Stimulated activated naive CD8-positive, alpha-beta T cell treated with anti-CD3 and anti-CD28 coated beads, Interleukin-15, Interleukin-2, amounts not matched to agents 100 U/mL and 50 U/mL, for 24 hours (primary cell): ENCODE measurements at places on chromosomes 5 and 9.

- no peak for DNase-seq
Observed at GRCh38 chr5:84597904-84598303, 213.2 kb upstream of the EDIL3 start.

GRCh38 chr9:111036429-111036789, 1.9 kb downstream of the LPAR1 start:
- peak; percentile 4 for DNase-seq

- DNase-seq: no peak
Observed at GRCh38 chr5:120555345-120555744, 91.2 kb downstream of the PRR16 start.

DNA sequence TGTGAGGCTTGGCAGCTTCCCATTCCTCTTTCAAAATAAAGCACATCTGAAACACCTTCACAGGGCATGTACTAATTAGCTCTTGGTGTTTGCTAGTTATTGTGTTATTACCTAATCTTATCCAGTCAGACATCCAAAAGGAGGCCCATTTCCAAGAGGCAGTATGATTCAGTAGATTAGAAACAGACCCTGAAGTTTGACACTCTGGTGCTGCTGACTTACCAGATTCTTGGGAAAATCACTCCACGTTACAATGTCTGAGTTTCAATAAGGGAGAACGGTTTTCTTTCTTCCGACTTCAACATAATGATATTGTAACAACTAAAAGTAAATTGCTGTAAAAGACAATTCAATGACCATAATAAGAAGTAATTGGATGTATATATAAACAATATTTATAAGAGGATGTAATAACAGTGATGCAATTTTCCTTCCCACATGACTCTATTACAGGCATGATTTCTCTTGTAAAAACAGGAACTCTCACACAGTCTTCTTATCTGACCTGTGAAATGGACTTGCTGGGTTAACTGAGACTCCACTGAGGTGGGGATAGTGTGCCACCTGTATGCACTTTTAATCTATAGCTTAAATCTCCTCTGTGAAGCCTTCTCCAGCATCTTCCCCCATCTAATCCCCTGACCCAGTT, 181.3 kb upstream of the ELL2 start:
- no peak for DNase-seq

GRCh38 chr9:128494108-128494745, 10.3 kb upstream of the GLE1 start:
- no peak for DNase-seq

GRCh38 chr9:127184641-127185040, 62.2 kb upstream of the ANGPTL2 start:
- DNase-seq: no peak

DNA sequence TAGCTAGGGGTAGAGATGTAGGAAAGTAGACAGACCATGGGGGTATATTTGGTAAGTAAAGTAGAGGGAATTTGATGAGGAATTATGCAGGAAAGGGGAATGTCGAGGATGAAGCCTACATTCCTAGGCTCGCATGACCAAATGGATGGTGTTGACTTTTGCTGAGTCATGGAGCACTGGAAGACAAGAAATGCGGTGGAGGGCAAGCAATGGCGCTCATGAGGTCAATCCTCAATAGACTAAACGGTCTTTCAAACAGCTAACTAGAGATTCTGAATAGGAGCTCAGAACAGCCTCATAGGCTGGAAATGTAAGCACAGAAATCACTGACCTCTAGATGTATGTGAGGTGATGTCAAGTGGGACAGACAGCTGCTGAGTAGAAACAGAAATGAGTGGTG, 50.7 kb upstream of the FST start:
- DNase-seq: no peak

DNA sequence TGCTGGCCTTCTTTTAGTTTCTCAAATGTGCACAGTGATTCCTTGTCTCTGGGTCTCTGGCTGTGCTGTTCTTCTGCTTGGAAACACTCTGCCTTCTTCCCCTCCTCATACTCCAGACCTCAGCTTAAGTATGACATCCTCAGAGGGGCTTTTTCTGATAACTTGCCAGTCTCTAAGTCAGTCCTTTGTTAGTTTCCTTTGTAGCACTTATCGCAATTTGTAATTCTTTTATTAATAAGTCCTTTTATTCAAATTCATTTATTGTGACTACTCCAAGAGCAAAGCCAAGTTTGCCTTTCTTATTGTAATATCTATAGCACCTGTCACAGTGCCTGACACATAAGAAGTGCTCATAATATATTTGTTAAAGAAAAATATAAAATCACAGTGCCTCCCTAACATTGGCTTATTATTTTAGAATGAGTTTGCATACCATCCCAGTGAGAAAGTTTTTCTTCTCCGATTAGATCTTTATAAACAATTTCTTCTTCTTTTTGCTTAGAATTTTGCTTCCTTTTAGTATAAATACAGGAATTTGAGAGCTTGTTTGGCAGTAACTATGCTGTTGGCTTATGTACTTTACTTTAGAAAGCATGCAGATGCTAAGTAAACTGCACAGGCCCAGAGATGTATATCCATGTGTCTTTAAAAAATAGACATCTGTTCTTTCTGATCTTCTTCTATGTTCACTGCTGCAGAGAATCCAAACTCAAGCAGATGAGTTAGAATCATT, 198.0 kb downstream of the GAS1 start:
- no peak for DNase-seq

- DNase-seq: no peak
Observed at GRCh38 chr5:175845229-175845628, 26.1 kb upstream of the CPLX2 start.

GRCh38 chr5:58405175-58405574, 54.7 kb downstream of the PLK2 start:
- DNase-seq: no peak

- DNase-seq: no peak
Observed at GRCh38 chr9:101737705-101738565, 512 bp downstream of the GRIN3A start.

- no peak for DNase-seq
Observed at GRCh38 chr5:56964173-56964572, 12.2 kb upstream of the MIER3 start.

DNA sequence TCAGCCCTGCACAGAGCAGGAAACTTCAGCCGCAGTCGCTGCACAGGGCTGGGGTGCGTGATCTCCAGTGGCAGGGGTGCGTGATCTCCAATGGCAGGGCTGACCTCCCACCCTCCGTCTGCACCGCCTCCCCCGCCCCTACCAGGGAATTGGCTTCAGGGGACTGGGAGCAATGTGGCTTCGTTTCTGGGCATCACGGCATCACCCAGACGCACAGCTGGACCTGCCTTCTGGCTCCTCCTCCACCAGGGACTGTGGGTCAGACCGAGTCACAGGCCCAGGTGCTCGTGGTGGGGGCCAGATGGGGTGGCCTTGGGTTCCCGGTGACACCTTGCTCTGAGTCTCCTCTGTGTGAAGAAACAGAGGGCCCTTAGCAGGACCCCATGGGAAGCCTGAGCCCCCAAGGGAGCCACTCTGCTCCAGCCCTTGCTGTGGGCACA, 51.1 kb downstream of the AHRR start:
- no peak for DNase-seq

GRCh38 chr9:87708546-87708945, 17.4 kb upstream of the CTSL start:
- no peak for DNase-seq

DNA sequence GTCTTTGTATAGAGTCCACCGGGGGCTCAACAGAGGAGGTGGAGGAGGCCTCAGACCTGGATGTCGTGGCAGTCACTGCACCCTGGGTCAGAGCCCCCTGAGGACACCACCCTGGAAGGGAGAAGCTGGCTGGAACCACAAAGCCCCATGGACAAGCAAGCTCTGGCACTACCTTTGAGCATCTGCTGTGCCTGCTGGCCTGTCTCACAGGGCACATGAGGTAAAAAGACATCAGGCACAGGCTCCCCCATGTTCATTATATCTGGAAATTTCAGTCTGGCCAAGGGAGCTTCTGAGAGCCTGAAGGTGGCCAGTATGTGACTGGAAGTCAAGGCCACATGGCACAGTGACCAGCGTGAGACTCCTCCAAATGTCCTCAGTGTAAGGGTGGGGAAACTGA, 22.9 kb downstream of the KCNMB1 start:
- DNase-seq: no peak

DNA sequence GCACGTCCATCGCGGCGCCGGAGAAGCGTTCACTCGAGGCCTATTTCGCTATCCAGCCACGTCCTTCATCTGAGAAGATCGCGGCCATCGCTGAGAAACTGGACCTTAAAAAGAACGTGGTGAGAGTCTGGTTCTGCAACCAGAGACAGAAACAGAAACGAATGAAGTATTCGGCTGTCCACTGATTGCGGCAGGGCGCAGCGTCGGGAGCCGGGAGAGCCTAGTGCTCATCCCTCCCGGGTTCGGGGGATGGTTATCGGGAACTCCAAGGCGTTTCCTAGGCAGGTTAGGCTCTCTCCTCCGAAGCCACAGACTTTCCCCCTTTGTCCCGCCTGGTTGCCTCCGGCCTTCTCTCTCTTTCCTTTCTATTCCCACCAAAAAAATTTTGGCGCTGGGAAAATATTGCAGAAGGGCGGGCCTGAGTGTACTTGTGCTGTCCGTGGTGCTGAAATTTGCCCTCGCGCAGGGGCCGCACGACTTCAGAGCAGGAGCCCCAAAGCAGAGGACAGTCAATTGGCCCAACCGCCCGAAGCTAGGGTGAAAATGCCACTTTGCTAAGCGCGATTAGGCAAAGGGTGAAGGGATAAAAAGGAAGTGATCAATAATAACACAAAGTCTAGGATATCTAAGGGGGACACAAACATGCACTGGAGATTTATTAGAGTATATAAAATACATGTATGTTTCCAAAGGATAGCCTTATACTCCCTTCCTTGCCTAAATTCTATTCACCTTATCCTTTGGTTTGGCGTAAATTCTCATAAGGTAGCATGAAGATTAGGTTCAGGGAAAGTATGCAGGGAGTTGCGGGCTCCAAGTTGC, 1.8 kb downstream of the POU4F3 start:
- peak; percentile 57 for DNase-seq

DNA sequence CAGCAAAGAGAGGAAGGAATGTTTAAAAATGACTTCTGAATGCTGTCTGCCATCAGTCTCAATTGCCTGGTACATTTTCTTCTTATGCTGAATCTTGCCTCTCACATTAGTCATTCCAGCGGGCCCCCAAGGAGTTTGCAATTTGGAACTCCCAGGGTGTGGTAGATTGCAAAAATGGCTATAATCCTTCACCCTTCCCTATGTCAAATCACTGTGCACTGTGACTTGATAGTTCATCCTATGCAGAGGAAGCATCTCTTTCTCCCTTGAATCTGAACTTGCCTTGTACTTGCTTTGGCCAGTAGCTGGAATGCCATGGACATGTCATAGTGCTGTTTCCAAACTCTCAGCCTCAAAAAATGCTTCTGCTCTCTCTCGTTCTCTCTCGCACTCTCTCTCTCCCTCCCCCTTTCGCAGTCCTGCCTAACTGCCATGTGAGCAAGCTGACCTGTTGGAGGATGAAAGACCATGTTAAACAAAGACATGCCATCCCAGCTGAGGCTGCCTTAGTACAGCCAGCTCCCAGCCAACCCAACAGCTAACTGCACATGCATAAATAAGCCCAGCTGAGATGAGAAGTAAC, 284.0 kb upstream of the TLE4 start:
- no peak for DNase-seq

GRCh38 chr9:96493757-96494156, 43.8 kb downstream of the HABP4 start:
- DNase-seq: no peak

- DNase-seq: no peak
Observed at GRCh38 chr9:32431196-32431595, 46.8 kb downstream of the ACO1 start.

- DNase-seq: peak; percentile 55
Observed at GRCh38 chr5:172411484-172412072, 42.7 kb downstream of the SH3PXD2B start.

GRCh38 chr9:86637515-86637914, 283.3 kb upstream of the TUT7 start:
- peak; percentile 34 for DNase-seq

DNA sequence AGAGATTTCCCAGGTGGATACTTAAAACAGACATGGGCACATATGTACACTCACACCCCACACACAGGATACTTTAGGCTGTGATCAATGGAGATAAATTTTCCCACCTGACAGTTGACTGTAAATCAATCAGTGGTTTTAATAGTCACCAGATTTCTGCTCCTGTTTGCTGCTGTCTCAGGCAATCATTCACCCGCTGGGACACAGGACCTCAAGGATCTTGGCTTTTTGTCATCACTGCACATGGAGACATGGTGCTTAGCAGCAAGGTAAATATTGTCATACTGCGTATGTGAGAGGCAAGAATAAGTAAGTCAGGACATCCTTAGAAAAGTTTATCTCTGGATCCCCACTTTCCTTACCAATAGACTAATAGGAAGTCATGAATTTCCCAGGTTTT, 60.8 kb upstream of the KLF9 start:
- no peak for DNase-seq

GRCh38 chr9:26244661-26245451, 566.6 kb upstream of the TUSC1 start:
- DNase-seq: no peak

DNA sequence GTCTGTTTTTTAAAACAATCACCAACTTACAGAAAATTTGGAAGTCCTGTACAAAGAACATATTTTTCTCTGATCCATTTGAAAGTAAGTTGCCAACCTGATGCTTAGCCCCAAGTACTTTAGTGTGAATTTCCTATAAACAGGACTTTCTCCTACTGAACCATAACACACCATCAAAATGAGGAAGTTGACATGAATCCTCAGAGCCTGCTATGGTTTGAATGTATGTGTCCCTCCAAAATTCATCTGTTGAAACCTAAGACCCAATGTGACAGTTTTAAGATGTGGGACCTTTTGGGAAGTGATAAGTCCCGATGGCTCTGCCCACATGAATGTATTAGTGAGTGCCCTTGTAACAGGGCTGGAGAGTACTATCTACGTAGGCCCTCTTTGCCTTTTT, 6.4 kb upstream of the ACOT12 start:
- no peak for DNase-seq

- DNase-seq: no peak
Observed at GRCh38 chr5:19745247-19745646, 242.8 kb downstream of the CDH18 start.

DNA sequence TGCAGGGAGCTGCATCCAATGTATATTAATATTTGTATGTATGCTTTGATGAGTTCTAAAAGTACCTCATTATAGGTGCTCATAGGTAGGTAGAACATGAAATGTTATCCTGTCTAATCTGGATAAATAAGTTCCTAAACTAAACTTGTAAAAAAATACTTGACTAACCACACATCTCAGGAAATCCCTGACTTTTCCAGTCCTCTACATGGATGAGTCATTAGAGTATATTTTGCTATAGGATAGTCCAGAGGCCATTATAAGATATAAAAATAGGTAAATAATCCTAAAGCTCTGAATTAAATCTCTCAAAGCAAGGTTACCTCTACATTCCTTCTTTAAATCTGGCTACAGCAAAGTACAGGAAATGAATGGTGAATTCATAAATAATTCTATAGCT, 404.3 kb downstream of the RAB3C start:
- no peak for DNase-seq

- no peak for DNase-seq
Observed at GRCh38 chr5:55993731-55994494, 850 bp downstream of the IL6ST start.

DNA sequence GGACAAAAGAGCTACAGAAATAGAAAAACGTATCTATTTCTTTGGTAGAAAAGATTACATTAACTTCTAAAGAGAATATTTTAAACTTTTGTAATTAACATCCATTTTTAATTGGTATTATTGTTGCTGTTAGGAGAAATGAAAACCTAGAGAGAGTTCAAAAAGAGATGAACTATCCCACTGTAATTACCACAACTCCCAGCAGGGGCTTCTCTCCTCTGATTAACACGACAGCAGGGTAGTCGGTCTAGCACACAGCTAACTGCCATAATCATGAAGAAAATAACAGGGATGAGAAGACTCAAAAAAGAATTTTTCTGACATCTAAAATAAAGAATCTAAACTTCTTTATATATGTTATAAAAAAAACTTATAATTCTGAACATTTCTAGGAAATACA, 86.2 kb upstream of the CDH9 start:
- DNase-seq: no peak
